ENCODE measurements at places on chromosomes 2 and 18.

GRCh38 chr2:208485390-208485789 lies 78.8 kb downstream of the PTH2R start:
- DNase-seq = no peak

DNA sequence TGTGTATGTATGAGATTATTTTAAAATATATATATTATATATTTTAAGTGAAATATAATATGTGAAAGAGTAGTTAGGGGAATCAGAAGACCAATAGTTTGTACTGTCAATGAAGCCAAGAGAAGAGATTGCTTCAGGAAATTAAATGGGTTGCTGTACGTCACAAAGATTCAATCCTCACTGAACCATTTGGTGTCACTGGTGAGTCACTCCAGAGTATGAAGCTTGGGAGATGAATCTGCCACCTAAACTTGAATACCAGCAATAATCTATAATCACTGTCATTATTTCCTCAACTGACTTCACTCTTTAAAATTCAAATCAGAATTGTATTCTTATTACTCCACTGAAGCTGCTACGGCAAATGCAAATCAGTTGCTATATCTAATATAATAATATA lies 41.9 kb upstream of the SCN9A start:
- DNase-seq = no peak

- DNase-seq = no peak
Measured at GRCh38 chr2:193818801-193819499, 1624.2 kb upstream of the TMEFF2 start.

GRCh38 chr2:100781523-100782379 lies 38.2 kb upstream of the NPAS2 start:
- DNase-seq = no peak

DNA sequence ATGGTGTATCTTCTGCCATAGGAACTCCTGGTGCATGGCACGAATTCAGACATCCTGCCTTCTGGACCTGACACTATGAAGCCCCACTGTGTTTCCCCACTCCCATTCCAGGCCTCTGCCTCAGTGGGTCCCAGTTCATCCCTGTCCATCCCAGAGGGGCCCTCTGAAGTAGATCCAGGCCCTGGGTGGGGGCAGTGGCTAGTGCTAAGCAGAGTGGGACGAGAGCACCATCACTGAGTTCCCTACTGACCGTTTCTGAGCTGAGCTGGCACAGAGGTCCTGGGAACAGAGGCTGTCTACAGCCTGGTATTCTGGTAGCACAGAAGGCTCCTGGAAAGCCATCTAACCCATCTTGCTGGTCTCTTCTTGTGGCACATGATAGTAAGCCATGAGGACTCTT lies 54.0 kb downstream of the ATOH8 start:
- DNase-seq = no peak

GRCh38 chr2:176784633-176785200 lies 427.9 kb upstream of the HNRNPA3 start:
- no peak for DNase-seq

DNA sequence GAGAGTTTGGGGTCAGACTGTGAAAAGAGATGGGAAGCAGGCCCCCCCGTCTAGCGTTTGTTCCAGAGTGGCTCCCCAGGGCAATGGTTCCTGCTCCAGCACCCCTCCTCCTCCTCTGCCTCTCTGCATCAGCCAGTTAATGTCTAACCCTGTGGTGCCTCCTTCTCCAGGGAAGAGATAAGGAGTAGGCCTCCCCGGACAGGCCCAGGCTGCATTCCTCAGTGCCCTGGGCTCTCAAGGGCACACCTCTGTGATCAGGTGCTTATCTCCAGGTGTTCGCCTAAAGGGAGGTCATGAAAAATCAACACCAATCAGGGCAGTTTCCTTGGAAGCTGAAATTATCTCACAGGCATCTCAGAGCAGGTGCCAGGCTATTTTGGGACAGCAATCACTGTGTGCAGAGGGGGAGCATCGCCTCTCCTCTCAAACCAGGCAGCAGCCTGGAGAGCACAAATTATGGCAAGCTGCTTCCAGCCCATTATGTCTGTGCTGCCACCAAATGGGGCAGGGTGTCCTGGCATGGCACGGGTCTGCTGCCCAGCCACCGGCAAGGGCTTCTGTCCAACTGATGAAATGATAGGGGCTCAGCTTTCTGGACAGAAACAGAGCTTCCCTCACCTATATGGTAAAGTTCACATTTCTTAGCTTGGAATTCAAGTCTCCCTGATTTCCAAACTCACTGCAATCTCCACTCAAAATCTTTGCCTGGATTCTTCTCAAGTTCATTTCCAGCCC lies 255.8 kb upstream of the SLC14A2 start:
- DNase-seq = no peak

DNA sequence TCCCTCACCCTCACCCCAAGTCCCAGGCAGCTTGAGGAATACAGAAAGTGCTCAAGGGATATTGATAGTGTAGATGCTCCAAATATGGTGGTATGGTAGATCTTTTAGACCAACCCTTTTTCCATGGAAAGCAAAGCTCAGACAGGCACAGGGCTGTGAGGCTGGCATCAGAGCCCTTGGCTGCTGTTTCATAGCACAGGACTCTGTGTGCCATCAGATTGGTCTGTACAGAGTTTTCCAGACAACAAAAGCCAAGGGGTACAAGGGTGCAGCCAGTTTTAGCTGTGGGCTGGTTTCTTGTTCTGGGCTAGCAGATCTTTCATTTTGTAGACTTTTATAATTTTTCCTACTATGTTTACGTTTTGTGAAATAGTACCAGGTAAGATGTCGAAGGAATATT lies 296.9 kb upstream of the TNP1 start:
- no peak for DNase-seq

GRCh38 chr18:22219568-22220355 lies 50.4 kb downstream of the GATA6 start:
- no peak for DNase-seq

DNA sequence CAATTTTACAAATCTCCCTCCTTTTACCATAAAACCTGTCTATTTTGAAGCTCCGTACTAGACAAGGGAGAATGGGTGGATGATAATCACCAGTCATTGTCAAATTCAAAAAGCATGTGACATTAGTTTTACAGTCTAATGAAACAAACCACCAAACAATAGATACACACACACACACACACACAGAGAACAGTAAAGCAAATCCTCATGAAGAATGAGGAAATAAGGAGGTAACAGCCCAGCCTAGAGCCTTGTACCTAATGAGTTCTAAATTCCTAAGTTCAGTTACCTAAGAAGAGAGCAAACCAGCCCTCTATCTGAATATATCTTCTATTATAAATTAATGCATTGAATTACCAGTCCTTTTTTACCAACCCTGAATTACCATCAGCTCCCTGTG lies 36.8 kb upstream of the BZW1 start:
- no peak for DNase-seq

DNA sequence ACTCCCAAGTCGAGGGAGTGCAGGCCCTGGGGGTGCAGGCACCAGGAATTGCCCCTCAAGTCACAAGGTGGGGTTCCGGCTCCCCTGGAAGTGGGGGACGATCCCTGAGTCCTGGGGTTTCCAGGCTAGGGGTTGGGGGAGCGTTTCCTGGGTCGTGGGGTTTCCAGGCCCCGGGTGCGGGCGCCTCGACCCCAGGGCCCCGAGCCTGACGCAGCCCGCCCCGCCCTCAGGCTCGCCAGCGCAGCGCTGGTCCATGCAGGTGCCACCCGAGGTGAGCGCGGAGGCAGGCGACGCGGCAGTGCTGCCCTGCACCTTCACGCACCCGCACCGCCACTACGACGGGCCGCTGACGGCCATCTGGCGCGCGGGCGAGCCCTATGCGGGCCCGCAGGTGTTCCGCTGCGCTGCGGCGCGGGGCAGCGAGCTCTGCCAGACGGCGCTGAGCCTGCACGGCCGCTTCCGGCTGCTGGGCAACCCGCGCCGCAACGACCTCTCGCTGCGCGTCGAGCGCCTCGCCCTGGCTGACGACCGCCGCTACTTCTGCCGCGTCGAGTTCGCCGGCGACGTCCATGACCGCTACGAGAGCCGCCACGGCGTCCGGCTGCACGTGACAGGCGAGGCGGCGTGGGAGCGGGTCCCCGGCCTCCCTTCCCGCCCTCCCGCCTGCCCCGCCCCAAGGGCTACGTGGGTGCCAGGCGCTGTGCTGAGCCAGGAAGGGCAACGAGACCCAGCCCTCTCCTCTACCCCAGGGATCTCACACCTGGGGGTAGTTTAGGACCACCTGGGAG lies 12.0 kb downstream of the SIGLEC15 start:
- no peak for DNase-seq

DNA sequence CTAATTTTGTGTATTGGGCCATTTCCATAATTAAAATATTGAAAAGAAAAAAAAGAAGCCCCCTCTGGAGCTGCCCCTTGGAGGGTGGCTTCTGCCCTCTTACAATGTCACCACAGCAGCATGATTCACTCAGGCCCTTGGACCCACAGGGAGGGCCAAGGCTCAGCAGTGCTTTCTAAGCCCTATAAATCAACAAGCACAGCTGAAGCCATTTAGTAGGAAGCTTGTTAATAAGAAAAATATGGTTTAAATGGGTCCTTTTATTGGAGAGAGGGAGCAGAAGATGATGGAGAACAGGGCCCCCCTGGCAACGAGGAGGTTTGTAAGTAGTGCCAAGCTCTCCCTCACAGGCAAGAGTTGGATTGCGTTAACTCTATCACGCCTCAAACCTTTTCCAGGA lies 107.6 kb upstream of the FZD7 start:
- no peak for DNase-seq

DNA sequence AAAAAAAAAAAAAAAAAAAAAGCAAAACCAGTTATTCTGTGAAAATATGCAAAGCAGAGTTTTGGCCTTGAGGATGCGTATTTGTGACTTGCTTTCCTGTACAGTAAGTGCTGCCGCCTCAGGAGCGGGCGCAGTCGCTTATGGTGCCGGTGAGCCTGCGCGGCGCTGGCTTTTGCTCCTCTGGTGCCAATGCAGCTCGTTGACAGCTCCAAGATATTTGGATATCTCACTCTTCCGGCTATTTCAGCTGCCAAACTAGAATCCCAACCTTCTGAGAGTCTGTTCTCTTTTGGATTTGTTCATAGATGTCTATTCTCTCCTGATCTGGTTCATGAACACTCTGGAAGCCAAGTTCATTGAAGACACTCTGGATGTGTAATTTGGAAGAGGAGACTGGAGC lies 184.1 kb downstream of the AGAP1 start:
- DNase-seq = no peak

- DNase-seq = no peak
Measured at GRCh38 chr18:12017081-12017480, 35.8 kb downstream of the IMPA2 start.

DNA sequence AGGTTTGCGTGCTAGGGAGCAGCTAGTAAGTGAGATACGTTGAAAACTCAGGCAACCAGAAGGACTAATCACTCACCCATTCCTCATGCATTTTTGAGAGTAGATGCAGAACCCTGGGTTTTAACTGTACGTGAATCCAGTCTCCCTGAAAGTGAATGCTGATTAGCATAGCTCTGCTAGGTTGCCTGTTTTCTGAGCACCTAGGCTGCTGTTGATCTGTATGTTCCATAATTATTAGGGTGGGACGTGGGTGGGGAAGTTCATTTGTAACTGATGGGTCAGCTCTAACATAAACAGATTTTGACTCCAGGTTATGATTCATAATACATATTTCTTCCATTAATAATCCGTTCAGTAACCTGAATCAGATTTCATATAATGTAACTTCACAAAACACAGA lies 379.0 kb upstream of the FANCL start:
- no peak for DNase-seq

DNA sequence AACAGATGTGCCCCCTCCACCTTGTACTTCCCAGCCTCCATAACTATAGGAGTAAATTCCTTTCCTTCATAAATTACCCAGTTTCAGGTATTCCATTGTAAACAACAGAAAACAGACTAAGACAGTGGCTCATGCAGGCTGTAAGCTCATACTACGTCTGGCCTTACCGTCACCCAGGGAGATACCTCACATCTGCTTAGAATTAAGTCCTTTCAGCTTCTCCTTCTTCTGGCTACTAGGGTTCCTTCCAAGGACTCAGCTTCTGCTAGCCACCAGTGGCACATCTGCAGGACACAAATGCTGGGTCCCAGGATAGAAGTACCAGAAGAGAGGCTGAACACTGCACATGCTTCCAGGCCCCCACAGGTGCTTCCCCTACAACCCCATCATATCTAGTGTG lies 22.4 kb upstream of the FEZ2 start:
- DNase-seq = no peak

GRCh38 chr18:50080316-50080715 lies 114.6 kb downstream of the MYO5B start:
- no peak for DNase-seq

- DNase-seq = no peak
Measured at GRCh38 chr2:140117386-140117785, 1337.2 kb upstream of the NXPH2 start.

All from T-helper 2 cell (primary cell).